ENCODE measurements at places on chromosomes 4 and X. TPM values are rescaled to one million over a fixed set of nuclear protein-coding genes. Genes with fewer than 3 reads are reported as not detected.

The GABRQ gene
- 5.3 TPM for total RNA-seq

The SHROOM4 gene
- 11.4 TPM for total RNA-seq

The RPS6KA3 gene
- total RNA-seq, result 43.6 TPM

The NEUROG2 gene
- total RNA-seq, result not detected

The TLR1 gene
- total RNA-seq, result 28.9 TPM

GRCh38 chrX:2610246-2611170, 80.6 kb upstream of the CD99 start:
- no peak for DNase-seq

DNA sequence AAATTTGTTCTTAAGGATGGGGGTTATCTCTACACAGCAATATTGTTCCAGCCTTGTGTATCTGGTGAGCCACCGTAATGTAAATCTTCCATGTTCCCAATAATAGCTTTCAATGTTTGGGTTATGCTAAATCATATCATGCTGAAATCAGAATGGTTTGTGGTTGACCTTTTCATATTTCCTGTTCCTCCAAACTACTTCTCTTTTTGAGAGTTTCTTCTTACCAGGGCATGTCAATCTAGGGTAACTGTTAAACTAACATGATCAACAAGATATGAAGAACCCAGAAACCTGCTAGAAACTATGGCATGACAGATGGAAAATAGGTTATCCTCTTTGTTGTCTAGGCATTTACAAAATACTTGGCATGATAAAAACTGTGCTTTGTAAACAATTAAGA, 22.0 kb downstream of the TNMD start:
- no peak for DNase-seq

DNA sequence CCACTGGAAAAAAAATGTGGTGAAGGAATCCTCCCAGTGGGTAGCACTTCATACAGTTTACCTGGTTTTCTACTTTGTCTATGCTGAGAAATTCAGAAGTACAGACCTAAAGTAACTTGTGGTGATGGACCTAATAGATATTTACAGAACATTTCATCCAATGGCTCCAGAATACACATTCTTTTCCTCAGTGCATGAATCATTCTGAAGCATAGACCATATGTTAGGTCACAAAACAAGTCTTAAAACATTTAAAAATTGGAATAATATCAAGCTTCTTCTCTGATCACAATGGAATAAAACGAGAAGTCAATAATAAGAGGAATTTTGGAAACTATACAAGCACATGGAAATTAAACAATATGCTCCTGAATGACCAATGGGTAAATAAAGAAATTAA, 450.1 kb upstream of the INTU start:
- DNase-seq, result no peak

- no peak for DNase-seq
Observed at GRCh38 chrX:108699368-108699767, 37.0 kb downstream of the IRS4 start.

GRCh38 chr4:168588916-168589531, 92.2 kb downstream of the PALLD start:
- DNase-seq, result no peak

DNA sequence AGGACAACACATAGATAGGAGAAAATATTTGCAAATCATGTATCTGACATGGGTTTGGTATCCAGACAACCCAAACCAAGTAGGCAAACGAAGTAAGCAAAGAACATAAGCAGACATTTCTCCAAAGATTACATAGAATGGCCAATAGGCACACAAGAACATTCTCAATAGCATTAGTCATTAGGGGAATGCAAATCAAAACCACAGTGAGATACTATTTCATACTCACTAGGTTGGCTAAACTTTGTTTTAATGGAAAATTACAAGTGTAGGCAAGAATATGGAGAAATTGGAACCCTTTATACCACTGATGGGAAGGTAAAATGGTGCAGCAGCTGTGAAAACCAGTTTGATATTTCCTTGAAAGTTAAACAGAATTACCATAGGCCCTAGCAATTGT, 74.7 kb downstream of the CHRNA9 start:
- DNase-seq, result no peak

- DNase-seq, result no peak
Observed at GRCh38 chr4:47711646-47712045, 126.2 kb downstream of the CORIN start.

- DNase-seq, result no peak
Observed at GRCh38 chr4:48295116-48295515, 25.5 kb upstream of the TEC start.

- DNase-seq, result no peak
Observed at GRCh38 chrX:10049236-10049635, 82.1 kb downstream of the CLDN34 start.

- no peak for DNase-seq
Observed at GRCh38 chr4:158870282-158870625, 101.4 kb downstream of the FNIP2 start.

DNA sequence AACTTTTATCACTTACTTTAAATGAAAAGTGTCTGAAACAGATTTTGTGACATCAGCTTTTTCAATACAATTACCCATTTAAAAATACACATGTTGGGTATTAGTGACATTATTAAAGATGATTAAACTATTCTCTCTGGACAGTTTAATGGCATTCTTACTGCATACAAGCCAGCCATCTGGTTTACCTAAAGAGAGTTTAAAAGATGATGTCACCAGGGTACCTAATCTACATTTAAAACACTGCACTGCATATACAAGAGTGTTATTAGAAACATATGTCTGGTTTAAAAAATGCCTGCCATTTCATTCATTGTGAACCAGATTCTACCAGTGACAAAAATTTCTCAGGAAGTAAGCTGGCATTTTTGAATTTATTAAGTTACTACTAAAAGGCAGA, 919.1 kb downstream of the ADGRL3 start:
- no peak for DNase-seq

GRCh38 chr4:147833254-147833653, 101.4 kb downstream of the ARHGAP10 start:
- DNase-seq, result no peak

Measured in sciatic nerve (tissue), 2 donors.